M059J (cell line): ENCODE measurements at places on chromosomes 16 and 17.

DNA sequence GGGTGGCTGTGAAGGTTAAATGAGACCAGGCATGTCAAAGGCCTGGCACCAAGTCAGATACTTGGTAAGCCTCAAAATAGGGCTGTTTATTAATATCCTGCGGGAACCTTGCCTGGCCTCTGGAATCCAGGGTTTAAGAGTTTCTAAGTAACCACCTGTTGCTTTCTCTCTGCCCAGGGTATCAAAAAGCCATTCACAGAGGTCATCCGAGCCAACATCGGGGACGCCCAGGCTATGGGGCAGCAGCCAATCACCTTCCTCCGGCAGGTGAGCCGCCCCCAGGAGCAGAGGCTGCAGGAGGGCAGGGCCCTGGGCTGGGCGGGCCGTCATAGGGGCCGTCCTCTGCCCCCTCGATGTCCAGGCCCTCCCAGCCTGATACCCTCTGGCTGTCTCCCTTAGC lies 13.3 kb downstream of the GPT2 start:
- DNase-seq, result no peak

DNA sequence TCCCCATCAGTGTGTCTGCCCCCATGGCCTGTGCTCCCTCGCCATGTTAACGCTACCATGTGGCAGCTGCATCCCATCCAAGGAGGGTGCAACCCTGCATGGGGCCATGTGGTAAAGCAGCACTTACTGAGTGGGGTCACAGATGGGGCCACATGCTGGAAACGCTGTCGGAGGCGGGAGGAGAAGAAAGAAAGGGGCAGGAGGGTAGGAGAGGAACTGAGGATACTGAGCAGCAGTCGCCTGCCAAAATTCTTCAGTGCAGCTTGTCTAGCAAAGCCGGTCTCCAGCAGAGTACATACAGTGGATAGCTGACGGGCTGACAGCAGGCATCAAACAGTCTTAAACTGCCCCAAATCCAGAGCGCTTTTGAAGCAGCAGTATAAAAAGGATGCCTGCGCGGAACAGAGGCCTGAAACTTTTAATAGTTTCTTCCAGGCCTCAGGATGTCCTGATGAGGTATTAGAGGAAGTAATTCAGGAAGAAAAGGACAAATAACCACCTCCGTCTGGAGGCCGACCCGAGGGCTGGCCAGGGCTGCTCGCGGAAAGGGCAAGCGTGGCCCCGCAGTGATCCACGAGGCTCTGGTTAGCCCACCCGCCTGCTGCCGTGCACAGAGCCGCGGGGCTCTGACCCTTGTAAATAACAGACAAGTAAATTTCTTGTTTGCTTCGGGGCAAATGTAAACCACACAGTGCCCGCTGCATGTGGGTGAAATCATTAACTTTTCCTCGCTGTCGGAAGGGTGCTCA lies 149.0 kb downstream of the CCDC182 start:
- no peak for DNase-seq

GRCh38 chr17:2050300-2051060 lies 4.4 kb upstream of the HIC1 start:
- DNase-seq, result peak; percentile 70

GRCh38 chr17:42268236-42268635 lies 8.0 kb downstream of the STAT5B start:
- DNase-seq, result no peak

DNA sequence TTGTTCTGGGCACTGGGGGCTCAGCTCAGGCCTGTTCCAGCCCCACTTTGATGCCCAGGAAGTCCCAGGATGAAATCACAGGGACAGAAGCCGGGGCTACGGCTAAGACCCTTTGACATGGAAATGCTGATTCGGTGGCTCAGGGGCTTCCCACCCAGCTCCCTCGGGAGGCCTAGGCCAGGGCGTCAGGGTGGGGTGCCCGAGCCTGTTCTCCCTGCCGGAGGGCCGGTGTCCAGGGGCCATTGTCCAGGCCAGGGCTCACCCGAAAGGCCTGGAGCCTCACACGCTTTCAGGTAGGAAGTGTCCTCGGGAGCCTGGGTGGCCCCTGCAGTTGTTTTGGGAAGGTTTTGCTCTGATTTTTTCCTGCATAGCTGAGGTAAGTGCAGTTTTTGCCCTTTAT lies 34.0 kb downstream of the METRNL start:
- DNase-seq, result no peak

DNA sequence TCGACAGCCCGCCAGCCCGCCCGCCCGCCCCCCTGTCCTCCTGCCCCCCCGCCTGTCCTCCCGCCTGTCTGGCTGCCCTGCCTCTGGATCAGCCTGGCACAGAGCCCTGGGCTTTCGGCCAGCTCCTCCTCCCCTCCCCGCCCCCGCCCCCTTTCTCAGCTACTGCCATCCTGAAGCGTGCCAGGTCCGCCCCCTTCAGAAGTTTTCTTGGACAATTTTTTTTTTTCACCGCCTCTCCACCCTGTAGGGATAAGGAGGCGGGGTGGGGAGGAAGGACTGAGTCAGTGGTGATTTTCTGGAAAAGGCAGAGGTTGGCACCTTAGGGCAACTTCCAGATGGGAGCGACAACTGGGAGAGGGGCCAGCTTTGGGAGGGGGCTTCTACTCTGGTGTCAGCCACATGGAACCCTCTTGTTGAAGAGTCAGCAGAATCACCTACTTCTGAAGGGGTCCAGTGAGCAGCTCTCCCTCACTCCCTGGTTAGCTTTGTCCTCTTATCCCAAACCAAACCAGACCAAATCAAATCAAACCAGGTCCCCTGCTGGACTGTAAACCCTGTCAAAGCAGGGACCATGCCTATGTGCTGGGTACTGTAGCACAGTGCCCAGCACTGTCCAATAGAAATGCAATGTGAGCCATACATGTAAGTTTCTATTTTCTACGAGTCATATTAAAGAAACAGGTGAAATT lies 19.7 kb downstream of the IGF2BP1 start:
- peak; percentile 88 for DNase-seq

GRCh38 chr17:68397108-68397536 lies 60.2 kb downstream of the WIPI1 start:
- no peak for DNase-seq

DNA sequence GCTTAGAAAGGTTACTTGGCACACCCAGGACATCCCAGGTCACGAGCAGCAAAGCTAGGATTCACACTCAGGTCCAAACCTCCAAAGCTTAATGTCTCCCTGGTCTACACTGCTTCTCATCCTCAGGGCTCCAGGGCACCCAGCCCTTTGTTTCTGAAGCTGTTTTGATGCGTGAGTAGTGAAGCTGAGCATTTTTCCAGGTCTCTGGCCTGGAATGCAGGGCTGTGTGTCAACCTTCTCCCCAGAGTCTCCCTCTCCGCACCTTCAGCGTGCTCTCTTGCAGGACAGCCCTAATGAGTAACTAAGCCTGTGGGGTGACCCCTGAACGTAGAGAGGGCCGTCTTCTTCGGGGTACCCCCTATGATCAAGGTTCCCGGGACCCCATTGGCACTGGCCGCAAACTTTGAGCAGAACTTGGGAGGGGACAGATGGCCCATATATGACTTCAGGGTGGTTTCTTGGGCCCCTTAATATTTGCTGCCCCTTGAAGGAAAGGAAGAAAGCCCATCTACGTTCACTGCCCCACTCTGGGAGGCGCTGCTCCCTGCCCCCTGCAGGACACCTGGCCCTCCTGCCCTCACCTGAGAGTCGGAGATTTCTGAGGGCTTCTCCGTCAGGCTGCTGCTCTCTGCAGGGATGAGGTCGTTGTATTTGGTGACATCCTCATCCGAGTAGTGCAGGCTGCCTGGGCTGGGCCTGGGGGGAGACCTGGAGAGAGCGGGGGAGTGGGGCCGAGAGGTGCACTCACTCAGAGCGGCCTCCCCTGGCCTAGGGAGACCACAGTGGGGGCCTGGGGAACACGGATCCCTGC lies 36.4 kb upstream of the CDC42EP4 start:
- no peak for DNase-seq

DNA sequence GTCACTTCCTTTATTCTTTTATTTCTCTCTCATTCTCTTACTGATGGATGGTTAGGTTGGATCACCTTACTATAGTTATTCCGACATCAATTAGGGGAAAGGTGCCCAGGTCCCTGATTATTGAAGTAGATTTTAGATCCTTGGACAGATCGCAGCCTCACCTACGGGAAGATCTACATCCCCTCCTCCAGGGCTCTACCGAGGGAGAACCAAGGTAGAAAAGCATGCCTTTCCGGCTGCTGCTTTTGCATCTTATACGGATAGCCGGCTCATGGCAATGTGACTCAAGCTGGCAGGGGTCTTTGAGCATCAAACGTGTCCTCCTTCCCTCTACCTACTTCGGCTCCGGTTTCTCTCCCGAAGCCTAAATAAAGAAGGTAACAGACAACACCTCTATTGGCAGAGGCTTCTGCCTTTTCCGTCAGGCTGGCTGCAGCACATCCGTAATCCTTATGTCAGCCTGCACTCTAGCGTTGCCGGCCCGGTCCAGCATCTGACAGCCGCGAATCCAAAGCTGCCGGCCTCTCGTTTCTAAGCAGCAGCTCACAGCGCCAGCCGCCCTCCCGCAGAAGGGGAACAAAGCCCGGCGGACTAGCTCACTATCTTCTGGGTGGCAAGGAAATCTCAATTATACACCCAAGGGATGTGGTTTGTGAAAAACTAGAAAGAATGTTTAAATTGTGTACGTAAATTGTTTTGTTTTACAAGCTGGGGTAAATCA lies 46.9 kb downstream of the IRX6 start:
- DNase-seq, result peak; percentile 44

DNA sequence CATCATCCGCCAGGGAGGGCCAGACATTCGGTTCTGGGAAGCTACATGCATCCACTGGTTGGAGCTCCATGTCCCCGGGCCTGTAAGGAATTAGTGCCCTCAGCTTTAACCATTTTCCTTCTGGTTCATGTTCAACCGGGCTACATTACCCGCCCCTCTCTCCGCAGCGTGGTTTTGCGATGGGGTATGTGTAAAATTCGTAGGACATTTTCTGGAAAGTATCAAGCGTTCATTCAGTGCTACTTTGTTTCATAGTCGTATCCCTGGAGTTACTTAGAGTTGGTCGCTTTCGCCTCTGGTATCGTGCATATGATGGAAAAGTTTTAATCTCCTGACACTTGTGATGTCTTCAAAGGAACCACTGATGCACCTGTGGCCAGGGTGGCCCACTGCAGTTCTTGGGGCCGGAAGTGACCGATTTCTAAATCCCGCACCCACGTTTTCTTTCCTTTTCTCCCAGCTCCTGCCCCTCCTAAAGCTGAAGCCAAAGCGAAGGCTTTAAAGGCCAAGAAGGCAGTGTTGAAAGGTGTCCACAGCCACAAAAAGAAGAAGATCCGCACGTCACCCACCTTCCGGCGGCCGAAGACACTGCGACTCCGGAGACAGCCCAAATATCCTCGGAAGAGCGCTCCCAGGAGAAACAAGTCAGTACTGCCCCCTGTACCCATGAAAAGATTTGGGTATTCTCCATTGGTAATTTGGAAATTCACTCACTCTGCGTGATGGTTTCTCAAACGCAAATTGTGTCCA lies 637 bp downstream of the RPL23A start:
- no peak for DNase-seq

GRCh38 chr16:2481676-2482075 lies 6.7 kb downstream of the TBC1D24 start:
- DNase-seq, result no peak

DNA sequence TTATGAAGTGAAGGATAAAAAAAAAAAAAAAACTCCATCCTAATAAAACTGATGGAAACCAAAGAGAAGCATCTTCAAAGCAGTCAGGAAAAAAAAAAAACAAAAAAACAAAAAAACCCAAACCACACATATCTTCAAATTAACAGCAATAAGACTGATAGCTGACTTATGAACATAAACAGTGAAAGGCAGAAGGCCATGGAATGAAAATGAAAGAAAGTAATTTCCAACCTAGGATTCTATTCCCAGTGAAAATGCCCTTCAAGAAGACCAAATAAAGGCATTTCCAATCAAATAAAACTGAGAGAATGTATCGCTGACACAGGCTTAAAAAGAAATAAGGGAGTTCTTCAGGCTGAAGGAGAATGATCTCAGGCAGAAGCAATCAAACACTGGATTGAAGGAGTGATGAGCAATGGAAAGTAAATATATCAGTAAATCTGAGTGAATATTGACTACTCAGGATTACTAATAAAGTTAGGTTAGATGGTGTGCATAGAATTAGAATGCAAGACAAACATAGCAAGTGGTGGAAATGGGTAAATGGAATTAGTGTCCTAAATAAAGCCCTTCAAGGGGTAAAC lies 92.1 kb downstream of the USP31 start:
- no peak for DNase-seq

DNA sequence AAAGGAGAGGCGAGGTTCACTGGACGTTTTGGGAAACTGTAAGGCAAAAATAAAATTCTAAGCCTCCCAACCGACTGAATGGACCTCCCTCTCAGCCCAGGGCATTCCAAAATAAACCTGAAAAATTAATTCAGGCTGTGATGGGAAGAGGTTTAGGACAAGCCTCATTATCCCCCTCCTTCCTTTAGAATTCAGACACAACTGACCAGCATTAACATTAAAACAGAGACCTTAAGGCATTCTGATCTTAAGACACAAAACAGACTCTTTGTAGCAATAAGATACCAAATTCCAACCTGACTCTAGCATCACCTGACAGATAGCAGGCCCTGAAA lies 298 bp upstream of the LDHD start:
- DNase-seq, result no peak

GRCh38 chr17:12088035-12088434 lies 67.4 kb downstream of the MAP2K4 start:
- DNase-seq, result no peak

- DNase-seq, result no peak
These were observed 99.1 kb downstream of the SOX9 start for GRCh38 chr17:72219824-72220493.

- no peak for DNase-seq
These were observed 6.5 kb downstream of the CACNA1H start for GRCh38 chr16:1159325-1159972.

GRCh38 chr17:48498164-48498850 lies 32.5 kb downstream of the HOXB1 start:
- DNase-seq, result no peak

DNA sequence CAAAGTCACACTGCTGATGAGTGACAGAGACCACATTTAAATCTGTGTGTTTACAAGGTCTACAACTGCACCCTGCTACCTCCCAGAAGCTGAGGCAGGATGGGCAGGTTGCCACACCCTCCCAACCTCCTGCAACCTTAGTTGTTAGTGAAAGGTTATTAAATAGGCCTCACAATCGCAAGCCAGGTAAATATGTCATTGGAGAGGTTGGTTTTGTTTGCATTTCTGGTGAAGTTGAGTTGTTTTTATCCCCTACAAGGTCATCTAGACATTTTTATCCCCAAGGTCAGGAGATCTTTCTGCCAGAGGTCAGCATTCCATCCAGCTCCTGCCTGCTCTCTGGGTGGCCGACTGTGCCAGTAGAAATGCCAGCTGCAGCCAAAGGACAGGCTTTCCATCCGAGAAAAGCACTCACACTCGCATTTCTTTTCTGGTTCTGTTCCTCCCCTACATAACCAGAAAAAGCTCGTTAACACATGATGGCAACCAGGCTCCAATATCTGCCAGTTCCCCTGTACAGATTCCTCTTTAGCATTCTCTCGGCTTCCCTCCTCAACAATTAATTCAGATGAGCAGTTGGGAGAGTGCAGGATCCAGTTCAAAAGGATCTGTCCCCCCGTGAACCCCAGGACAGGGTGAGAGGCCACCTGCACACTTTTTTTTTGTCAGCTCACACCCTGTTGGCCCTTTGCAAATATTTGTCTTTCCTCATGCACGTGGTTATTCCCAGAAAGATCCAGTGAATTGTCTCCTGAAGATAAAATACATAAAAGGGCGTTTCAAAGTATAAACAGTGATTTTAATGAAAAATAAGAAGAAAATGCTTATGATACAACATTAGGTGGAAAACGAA lies 562.8 kb downstream of the MAF start:
- no peak for DNase-seq

GRCh38 chr17:40577611-40578065 lies 12.4 kb upstream of the CCR7 start:
- no peak for DNase-seq
